Thymus (tissue), 14 donors: ENCODE measurements at places on chromosomes 4 and X. TPM values are rescaled to one million over a fixed set of nuclear protein-coding genes. Genes with fewer than 3 reads are reported as not detected.

The BMP3 gene
- 0.09 TPM for total RNA-seq

The STPG2 gene
- 0.24 TPM for total RNA-seq

The PARM1 gene
- total RNA-seq = 27.2 TPM

The GPR34 gene
- 11.9 TPM for total RNA-seq

The PRDM8 gene
- total RNA-seq = 1.3 TPM

The TCEAL6 gene
- not detected for total RNA-seq

The PRRG1 gene
- total RNA-seq = 1.3 TPM

The NPY5R gene
- 0.05 TPM for total RNA-seq

The SYTL4 gene
- total RNA-seq = 0.94 TPM

The TRIM61 gene
- 2.2 TPM for total RNA-seq

The ASB9 gene
- 4.9 TPM for total RNA-seq

The SMPX gene
- total RNA-seq = 0.99 TPM

The POU4F2 gene
- total RNA-seq = not detected

The AWAT2 gene
- 0.05 TPM for total RNA-seq

The MID2 gene
- total RNA-seq = 2.0 TPM

The DRP2 gene
- 4.7 TPM for total RNA-seq

The HDAC6 gene
- 46.0 TPM for total RNA-seq

The IL15 gene
- total RNA-seq = 9.1 TPM

The MAB21L2 gene
- 0.80 TPM for total RNA-seq

The USP51 gene
- total RNA-seq = 2.5 TPM

The OTUD4 gene
- total RNA-seq = 15.3 TPM
